ENCODE measurements at places on chromosomes 6 and 20.

DNA sequence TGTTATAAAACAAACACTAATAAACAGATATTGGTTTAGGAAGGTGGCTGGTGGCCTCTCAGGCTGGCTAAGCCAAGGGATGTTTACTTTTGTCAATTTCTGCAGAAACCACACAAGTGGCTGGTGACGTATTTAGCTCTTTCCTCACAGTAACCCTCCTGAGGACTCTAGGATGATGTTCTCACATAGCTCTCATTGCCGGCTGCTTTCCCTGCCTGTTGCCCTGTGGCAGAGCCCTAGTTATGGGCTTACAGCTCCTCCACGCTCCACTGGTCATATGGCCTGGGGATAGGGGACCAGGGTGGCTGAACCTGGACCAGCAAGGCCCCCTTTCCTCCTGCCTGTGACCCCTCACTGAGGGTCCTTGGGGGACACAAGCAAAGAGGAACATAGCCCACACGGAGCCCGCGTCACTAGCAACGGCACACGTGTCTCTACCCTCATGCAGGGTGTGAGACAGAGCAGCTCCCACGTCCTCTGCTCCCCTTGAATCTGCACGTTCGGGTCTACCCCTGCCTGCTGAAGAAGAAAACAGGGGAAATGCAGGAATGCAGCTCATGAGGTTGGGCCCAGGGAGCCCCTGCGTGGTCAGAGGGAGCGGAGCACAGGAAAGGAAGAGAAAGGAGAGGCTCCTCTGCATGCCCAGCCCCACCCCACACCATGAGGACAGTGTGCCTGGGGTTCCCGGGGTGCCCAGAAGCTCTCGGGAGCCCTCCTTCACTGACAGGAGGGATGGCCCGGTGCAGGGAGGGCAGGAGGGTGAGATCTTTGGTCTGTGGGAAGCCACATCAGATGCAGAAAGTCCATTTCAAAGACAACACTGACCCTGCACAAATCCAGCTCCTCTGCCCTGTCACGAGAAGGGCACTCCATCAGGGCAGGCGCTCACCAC lies 13.9 kb downstream of the RAMACL start:
- DNase-seq: no peak

DNA sequence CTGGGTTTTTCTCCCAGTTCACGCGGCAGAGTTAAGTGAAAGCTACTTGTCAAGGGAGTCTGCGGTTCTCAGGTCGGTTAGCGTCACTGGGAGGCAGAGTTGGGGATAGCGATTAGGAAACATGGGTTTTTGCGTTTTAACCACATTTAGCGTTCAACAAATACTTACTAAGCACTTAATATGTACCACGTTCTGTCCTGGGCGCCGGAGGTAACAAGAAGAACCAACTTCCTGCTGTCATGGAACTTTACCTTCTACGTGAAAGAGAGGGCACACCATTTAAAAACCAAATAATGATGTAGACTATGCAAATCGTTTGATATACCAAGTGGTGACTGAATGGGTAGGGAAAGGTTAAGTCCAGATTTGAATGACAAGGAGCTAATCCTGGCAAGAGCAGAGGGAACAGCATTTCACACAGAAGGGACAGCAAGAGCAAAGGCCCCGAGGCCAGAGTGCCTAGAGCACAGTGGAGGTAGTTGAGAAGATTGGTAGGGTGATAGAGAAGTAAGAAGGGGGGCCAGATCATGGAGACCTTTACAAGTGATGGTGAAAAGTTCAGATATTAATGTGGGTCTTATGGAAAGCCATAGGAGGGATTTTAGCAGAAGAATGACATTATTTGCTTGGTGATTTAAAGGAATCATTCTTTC lies 744 bp downstream of the RIOK1 start:
- DNase-seq: no peak

- no peak for DNase-seq
Observed at GRCh38 chr6:134658596-134658995, 291.3 kb downstream of the ALDH8A1 start.

DNA sequence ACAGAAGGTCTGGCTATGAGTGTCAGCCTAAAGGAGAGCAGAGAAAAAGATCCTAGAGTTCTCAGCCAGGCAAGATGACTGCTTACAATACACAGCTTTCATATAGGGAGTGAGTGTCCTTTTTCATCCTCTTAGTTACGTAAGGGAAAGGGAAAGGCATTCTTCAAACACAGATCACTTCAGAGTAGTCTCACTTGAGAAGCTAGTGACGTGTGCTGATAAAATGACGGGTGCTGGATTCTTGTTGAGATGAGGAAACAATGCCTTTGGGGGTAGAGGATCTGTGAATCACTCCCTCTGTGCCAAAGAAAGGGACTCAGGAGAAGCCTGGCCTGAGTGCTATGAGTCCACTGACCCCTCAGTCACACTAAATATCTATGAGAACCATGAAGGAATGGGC lies 117.3 kb downstream of the QRSL1 start:
- DNase-seq: no peak

GRCh38 chr6:161214722-161215121 lies 59.1 kb downstream of the AGPAT4 start:
- DNase-seq: no peak

DNA sequence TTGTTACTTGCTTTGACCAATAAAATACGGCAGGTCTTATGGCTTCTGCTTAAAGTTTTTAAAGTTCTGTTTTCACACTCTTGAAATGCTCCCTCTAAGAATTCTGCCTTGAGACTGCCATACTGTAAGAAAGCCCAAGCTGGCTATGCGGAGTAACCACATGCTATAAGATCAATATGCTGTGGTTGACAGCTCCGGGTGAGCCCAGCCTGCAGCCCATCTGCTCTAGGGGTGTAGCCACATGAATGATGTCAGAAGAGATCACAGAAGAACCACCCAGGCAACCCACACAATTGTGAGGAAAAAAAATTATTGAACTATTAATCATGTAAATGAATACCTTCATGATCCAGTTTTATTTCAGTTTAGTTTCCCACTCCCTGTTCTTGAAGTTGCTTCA lies 26.1 kb upstream of the SH3BGRL2 start:
- DNase-seq: no peak

DNA sequence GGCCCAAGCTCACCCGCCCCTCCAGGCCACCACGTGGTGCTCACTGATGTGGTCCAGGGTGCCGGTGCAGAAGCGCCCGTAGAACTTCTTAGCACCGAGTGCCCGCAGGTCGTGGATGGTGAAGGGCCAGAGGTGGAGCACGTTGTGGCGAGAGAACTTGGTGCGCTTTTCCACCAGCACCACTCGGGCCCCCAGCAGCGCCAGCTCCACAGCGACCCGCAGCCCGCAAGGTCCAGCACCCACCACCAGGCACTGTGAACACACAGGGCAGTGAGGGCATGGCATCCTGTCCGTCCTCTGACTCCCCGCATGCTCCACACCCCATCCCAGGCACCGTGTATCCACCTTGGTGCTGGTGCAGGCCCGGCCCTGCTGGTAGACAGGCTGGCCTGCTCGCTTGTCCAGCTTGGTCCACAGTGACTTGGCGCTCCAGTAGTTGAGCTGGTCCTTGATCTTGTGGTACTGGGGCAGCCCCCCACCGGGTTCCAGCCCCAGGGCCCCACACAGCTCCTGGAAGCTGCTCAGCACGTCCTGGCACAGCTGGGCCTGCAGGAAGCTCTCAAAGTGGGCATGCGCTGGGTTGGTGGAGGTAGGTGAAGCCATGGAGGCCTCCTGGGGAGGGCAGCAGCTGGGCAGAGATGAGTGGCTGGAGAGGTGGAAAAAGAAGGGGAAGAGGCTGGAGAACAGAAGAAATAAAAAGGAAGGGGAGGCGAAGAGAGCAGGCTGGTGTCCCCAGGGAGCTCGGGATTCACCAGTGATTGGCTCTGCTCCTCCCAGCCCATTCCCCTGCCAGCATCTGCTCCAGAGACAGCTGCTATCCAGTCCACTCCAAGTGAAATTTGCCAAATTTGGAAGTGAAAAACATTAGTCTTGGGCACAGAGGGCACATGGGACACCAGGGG lies 1.7 kb downstream of the MICAL1 start:
- no peak for DNase-seq

- peak; percentile 75 for DNase-seq
Observed at GRCh38 chr6:108942556-108943492, 94.6 kb downstream of the ARMC2 start.

GRCh38 chr20:19691125-19691524 lies 66.9 kb upstream of the RIN2 start:
- DNase-seq: no peak

DNA sequence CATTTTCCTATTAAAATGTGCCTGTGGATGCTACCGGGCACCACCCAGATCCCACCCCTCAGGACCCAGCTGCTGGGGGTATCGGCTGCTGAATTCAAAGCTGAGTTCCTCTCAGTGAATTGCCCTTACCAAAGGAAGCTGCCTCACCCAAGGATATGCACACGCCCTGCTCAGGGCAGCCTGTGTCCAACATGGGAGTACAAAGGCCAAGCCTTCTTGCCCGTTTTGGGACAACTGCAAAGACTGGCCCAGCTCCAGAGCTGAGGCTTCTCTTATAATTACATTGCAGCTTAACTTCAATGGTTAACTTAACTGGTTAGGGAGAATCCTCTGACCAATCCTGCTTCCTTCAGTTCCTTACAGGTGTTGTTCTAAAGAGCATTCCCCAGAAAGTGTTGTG lies 19.8 kb upstream of the FANCE start:
- no peak for DNase-seq

- DNase-seq: no peak
Observed at GRCh38 chr6:144302701-144303372, 17.7 kb downstream of the UTRN start.

DNA sequence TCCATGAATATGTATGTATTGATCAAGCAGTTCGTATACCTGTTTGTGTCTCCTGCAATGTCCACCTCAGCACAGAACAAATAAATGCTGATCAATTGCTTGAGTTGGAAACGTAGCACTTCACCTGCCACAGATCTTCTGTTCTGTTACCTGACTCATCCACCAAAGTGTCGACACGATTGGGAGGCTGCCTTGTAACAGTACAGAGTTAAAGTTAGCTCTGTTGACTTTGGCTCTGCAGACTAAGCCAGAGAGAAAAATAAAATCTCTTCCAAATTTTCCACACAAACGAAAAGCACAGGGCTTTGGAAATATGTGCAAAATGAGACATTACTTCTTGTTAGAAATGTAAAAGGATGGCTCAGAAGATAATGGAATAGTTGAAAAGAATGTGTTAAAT lies 245.4 kb downstream of the NRN1 start:
- no peak for DNase-seq

GRCh38 chr6:134902074-134902861 lies 47.6 kb downstream of the ALDH8A1 start:
- no peak for DNase-seq

GRCh38 chr6:169813969-169814368 lies 62.5 kb downstream of the ERMARD start:
- DNase-seq: no peak

- no peak for DNase-seq
Observed at GRCh38 chr6:160871320-160871719, 120.2 kb upstream of the MAP3K4 start.

- DNase-seq: no peak
Observed at GRCh38 chr6:148535381-148535780, 192.7 kb downstream of the SASH1 start.

DNA sequence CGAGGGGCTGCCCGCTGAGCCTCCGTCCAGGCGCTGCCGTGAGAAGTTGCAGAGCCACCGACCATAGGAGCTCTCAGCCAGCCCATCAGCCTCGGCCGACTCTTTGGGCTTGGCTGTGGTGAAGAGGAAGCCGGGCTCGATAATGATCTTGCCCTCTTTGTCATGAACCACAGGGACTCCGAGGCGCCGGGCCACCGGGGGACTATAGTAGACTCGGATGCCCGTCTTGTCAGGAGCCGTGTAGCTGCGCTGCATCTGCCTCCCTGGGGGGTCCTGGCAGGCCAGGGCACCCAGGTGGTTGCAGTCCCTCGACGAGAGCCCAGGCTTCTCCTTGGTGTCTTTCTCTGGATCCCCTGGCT lies 20.5 kb upstream of the DSN1 start:
- DNase-seq: no peak

Data from CD4-positive, alpha-beta T cell treated with Interleukin-1 beta for 1 hour (primary cell).